GOT3 (cell line): ENCODE measurements at places on chromosomes 3 and 15.

DNA sequence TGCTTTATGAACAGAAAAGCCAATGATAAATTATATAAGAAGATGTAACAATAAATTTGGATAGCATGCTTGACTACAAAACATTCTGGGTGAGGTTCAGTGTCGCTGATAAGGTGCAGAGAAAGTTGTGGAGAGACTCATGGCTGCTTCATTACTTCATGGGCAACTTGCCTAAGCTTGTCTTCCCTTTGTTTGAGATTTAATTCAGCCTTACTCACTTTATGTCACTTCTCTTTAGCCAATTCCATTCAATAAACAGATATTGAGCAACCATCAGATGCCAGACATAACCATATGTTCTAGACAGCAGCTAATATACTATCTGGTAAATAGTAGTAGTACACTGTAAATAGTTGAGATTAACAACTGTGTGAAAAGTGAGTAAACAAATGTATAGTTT lies 401.5 kb upstream of the FRG2C start:
- no peak for DNase-seq

- no peak for DNase-seq
Observed at GRCh38 chr3:4736284-4736861, 242.9 kb upstream of the BHLHE40 start.

GRCh38 chr15:34297059-34297458 lies 40.5 kb downstream of the SLC12A6 start:
- no peak for DNase-seq

DNA sequence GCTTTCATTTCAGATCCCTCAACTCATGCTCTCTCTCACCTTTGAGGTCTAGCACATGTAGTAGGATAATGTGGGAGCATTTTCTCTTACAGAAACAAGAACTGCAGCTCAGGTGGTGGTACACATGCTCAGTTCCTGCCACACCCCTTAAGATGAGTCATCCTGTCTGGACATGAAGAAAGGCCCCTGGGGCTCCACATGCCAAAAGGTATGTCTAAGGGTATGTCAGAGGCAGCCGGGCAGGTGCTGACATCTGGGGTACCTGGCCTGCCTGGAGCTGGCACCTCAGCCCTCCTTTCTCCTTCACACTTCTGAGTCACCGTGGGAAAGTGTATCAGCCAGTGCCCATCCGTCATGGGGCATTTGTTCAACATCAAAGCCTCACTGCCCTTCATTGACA lies 209.9 kb downstream of the OCA2 start:
- no peak for DNase-seq
